Activated CD4-positive, CD25-positive, alpha-beta regulatory T cell (primary cell): ENCODE measurements at places on chromosomes 4 and X.

DNA sequence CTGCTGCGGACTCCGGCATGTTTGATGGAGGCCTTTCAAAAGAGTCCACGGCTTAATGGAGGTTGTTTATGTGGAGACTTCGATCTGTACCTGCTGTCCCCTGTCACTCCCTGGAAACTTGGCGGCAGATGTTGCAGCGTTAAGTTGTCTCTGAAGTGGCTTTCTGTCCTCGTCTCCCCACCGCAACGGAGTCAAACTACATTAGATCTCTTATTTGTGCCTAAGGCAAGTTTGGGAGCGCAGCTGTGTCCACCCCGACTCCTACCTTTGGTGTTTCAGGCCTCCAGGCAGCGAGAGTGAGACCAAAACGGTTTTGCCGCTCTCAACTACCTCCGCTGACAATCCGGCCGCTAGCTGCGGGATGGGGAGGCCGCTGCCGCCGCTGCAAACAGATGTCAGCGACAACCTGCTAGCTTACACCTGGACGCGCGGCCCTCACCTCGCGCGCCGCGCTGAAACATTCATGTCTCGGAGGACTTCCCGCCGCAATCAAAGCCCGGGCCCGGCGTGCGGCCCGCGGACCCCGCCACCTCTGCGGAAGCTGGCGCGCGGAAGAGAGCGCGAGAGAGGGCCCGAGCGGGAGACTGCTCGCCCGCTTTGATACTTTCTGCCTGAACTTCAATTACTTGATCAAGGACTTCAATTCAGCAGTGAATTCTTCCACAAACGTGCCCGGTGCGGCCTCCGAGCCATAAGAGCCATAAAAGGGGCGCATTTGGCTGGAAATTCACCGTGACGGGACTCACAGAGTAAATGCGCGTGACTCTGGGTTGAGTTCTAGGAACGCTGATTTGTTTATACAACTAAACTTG, 108.4 kb downstream of the ANTXR2 start:
- no peak for DNase-seq

DNA sequence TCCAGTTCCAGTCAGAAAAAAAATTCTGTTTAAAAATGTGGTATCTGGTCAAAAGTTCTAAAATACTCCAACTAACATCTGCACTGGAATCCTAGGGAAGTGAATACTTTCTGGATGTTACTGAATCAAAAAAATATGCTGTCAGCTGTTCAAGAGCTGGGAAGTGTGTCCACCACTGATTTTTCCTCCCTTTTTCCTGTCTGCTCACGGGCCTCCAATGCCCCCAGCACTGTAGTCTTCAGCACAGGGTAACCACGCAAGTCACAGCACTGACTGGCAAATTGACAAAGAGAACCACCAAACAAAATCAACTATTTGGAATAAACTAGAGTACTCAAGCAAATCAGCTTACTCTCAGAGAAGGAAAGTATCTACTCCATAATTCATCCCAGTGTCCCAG, 9.9 kb downstream of the VEGFC start:
- DNase-seq: no peak

GRCh38 chr4:152045807-152046571, 285.2 kb upstream of the GATB start:
- DNase-seq: no peak

DNA sequence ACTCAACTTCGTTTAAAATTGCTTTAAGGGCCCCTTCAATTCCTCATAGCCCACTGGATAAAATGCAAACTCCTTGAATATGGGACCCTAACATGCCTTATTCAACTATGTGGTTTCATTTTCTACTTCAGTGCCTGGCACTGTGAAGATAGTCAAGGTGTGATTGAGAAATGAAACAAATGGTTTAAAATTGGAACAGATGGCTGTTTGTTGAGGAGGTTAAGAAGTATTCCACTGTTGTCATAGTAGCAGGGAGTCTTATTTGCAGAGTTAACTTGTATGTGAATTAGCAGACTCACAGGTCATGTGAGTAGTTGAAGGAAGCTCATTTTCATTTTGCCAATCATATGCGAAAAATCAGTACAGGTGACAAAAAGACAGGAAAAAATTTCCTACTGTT, 593.3 kb downstream of the KCTD8 start:
- DNase-seq: no peak

DNA sequence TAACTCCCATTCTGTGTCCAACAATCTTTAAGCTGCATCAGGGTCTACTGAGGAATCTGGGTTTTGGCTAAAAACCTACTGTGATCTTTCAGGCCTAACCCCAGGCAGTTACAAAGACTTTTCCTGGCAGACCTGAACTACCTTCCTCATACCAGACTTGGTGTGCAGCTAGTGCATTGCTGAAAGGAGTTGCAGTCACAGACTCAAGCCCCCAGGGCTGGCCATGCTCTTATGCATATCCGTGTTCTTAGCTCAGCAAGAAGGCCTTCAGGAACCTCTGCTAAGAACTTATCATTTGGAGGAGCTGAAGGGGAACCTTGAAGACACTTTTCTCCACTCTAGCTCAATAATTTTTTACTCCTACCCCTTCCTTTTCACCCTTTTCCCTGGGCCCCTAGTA, 147.5 kb downstream of the INPP4B start:
- no peak for DNase-seq
